Natural killer cell (primary cell): ENCODE measurements at places on chromosomes 11 and 22. TPM values are rescaled to one million over a fixed set of nuclear protein-coding genes. Genes with fewer than 3 reads are reported as not detected.

Gene RAG1
- total RNA-seq = 2.1 TPM

Gene OR10D3
- not detected for total RNA-seq

Gene RASGRP2
- total RNA-seq = 417 TPM

Gene PIM3
- 130 TPM for total RNA-seq

Gene APOL3
- 111 TPM for total RNA-seq

Gene CELSR1
- total RNA-seq = 3.9 TPM

Gene ST14
- total RNA-seq = 1.9 TPM

Gene PHOX2A
- not detected for total RNA-seq

Gene CHRNA10
- 0.36 TPM for total RNA-seq

Gene BRSK2
- 0.14 TPM for total RNA-seq

Gene APOL2
- total RNA-seq = 67.2 TPM

Gene KDM4D
- 0.32 TPM for total RNA-seq

Gene TBX10
- total RNA-seq = not detected

Gene CBLIF
- not detected for total RNA-seq

Gene SPDYC
- total RNA-seq = not detected

Gene BATF2
- total RNA-seq = not detected

Gene SNU13
- 100.0 TPM for total RNA-seq

Gene CCDC86
- total RNA-seq = 10.6 TPM

Gene NXPE1
- total RNA-seq = not detected

Gene TMPRSS5
- total RNA-seq = 0.60 TPM

Gene SYCE3
- not detected for total RNA-seq
